SW 1271 (cell line): ENCODE measurements at places on chromosomes 2 and 18.
A peak's percentile ranks its signal among the peaks of the same experiment; 100 is the strongest.

GRCh38 chr18:45198526-45198925, 416.8 kb upstream of the SLC14A2 start:
- DNase-seq = no peak

- peak; percentile 51 for DNase-seq
These were observed 25.7 kb downstream of the SRBD1 start for GRCh38 chr2:45585267-45585861.

DNA sequence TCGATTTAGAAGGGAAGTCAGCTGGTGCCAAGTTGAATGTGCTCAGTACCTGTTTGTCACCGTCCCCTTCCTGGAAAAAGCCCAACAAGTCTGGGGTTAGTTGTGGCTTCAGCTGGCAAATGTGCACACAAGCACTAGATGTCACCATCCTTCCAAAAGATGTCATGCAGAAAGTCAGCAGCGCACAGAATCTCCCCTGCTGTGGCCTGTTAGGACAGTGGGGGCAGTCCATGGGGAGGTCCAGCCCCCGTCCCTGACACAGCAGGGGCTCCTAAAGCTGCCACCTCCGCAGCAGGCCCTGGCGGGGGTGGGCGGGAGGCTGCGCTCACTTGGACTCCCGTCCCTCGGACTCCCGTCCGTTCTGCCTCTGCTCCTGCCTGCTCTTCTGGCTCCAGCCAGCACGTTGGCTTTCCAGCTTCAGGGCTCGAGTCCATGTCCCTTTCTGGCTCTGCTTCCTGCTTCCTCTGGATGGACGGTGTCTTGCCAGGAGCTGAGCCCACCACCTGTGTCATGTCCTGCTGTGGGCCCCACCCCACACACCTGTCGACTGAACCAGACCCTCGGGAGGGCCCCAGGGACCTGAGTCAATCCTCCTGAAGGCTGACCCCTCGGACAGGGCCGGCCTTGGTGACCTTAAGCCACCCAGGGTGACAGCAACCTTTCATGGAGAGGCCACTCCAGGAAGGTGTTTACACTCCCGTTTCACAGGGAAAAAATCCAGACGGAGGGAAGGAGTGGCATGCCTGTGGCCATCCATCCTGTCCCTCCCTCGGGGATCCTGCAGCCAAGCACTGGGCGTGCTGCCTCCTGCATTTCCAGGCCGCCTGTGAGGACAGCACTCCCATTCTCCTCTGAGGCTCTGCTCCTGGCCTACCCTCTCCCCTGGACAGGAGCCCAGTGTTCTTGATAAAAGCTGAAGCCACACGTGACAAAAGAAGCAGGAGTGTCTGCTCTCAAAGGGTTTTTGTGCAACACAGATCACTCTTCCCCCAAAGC, 8.5 kb downstream of the RAB17 start:
- peak; percentile 53 for DNase-seq

GRCh38 chr2:182448371-182448770, 21.5 kb upstream of the PDE1A start:
- DNase-seq = no peak

GRCh38 chr2:46813020-46813415, 102.6 kb downstream of the MCFD2 start:
- no peak for DNase-seq

DNA sequence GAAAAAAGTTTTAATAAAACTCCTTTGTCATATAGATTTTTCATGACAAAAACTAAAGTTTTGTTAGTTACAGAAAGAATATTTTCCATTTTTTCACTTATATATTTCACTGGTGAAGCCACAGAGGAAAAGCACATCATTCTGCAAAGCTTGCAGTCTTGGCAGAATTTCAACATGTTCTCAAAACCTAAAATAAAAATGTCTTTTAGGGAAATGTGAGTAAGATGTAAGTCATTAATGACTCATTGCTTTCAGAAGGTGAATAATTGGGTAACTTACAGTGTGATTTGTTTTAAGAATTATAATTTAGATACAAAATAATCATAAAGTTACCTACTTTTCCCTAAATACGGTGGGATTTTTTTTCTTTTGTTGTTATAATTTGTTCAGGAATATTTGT, 43.4 kb upstream of the TNFRSF11A start:
- peak; percentile 41 for DNase-seq

- DNase-seq = no peak
These were observed 134.7 kb upstream of the MGAT5 start for GRCh38 chr2:134119117-134119712.

- DNase-seq = no peak
These were observed 79.2 kb downstream of the SETBP1 start for GRCh38 chr18:44759925-44760342.

GRCh38 chr2:232236200-232236599, 142.4 kb upstream of the ALPP start:
- DNase-seq = no peak

DNA sequence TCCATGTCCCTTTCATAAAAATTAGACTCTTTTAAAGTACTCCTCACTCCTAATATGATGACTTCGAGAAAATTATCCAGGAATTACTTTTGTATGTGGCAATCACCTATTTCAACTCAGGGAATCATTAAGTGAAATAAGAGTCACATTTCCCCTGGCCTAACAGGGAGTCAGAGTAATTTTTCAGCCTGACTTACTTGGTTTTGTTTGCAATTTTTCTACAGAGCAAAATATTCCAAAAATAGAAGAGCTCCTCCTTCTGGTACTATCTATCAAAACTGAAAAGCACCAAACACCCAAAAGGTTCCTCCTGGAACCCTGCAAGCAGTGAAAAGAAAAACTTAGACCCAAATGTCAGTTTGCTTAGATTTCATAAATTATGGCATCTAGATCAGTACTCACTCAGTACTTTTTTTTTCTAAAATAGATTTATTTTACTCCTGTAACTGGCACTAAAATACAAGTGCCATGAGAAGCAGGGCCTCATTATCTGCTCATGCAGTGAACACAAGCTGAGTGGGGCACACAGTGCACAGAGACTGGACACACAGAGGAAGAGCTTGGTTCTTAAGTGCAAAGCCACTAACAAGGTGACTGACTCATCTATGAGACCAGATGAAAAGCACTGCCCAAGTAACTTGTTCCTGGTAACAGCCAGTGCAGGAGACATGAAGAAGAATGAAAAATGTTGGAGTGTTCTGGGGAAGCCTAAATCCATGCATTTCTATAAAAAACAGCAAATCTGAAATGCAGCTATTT, 28.7 kb downstream of the ACAA2 start:
- no peak for DNase-seq

GRCh38 chr2:58131191-58132011, 84.8 kb downstream of the VRK2 start:
- DNase-seq = peak; percentile 11

GRCh38 chr2:134307334-134307733, 53.5 kb downstream of the MGAT5 start:
- no peak for DNase-seq

DNA sequence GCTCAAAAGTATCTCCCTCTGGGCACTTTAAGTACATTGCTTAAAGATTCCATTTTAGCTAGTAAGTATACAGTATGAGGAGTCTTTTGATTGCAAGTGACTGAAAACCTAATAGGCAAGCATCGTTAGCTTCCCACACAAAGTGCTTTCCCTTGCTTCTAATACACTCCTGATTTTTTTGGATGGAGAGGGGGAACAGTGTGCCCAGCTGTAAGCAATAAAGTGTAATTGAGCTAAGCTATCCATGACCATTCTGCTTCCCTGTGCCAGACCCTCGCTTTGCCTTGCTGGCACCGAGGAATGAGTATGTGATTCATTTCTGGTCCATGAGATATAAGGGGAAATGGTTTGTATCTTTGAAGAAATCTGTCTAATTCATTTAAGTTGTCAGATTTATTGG, 3.8 kb upstream of the ZNF24 start:
- DNase-seq = no peak

GRCh38 chr2:84676295-84676694, 160.0 kb downstream of the DNAH6 start:
- DNase-seq = no peak

GRCh38 chr2:181546086-181546485, 88.9 kb downstream of the ITGA4 start:
- DNase-seq = peak; percentile 3

- no peak for DNase-seq
These were observed 49.4 kb downstream of the NBAS start for GRCh38 chr2:15511686-15512085.

DNA sequence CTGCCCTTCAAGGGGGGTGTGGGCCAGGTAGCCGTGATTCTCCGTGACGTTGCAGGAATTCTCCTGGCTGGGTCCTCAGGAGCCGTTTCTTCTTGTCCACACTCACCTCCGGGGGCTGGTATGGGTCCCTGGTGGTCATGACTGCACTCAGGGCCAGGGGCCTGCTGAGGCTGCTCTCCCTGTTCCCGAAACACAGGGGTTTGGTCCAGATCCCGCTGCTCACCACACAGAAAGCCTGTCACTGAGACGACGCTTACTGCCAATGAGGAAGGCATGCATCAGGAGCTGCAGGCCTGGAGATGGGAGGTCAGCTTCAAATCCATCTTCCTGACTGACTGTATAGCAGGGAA, 160.7 kb downstream of the RTP5 start:
- DNase-seq = no peak

- no peak for DNase-seq
These were observed 76.3 kb downstream of the PKP4 start for GRCh38 chr2:158533009-158533408.

DNA sequence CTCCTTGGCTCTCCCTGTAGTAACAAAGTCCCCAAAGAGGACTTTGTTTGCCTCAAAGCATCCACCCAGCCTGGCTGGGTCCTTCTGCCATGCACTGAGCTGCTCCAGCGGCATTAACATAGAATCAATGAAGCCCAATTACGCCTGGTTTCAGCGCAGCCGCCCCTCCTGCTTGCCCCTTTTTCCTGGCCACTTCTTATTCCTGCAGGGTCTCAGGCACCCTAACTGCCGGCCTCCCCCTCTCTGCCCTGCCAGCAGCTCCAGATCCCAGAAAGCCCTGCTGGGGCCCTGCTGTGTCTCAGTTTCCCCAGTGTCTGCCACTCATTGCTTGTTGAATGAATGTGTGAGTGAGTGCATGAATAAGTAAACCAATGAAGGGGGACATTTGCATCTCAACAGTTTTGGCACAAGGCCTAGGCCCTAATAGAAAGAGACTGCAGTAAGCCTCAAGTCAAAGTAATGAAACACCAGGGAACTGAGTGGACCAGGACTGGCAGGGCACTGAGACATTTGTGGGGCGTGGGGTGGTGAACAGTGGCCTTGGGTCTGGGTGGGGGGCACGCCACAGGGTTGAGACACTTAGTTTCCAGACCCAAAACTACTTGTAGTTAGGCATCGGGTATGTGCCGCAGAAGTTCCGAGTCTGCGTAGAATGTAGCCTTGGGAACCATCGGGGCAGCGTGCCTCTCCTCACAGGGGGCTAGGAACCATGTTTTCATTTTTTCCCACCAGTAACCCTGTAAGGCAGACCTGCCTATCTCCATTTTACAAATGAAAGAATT, 60.6 kb downstream of the SMAD7 start:
- DNase-seq = no peak

DNA sequence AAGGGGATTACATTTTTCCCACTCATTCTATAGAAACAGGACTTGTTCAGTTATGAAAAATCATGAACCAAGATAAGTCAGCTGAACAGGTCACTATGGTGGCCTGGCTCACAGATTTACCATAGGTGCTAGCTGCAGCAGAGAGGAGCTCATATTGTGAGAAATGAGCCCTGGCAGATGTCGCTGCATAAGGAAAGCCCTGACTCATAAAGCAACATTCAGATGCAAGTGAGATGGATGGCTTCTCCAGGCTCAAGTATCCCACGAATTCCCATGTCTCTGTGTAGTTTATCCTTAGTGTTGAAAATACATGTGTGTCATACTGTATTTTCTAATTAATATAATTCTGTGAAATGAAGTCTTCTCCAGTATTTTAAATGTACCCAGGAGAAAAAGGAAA, 115.0 kb upstream of the LHCGR start:
- no peak for DNase-seq

DNA sequence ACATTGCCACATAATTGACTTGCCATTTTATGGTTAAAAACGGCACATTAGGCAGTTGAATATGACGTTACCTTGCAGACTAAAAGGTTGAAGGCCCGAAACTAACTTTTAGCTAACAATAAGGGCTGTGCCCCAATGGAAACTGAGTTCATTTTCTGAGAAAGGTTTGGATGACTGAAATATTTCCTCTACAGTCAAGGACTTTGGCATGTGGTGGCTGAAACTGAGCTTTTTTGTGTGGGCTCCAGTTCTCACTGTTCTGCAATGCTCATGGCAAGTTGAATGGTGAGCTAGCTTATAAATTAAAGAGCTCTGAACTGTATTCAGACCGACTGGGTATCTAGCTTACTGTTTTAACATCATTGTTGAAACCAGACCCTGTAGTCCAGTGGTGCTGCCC, 23.8 kb upstream of the TXNDC2 start:
- no peak for DNase-seq

DNA sequence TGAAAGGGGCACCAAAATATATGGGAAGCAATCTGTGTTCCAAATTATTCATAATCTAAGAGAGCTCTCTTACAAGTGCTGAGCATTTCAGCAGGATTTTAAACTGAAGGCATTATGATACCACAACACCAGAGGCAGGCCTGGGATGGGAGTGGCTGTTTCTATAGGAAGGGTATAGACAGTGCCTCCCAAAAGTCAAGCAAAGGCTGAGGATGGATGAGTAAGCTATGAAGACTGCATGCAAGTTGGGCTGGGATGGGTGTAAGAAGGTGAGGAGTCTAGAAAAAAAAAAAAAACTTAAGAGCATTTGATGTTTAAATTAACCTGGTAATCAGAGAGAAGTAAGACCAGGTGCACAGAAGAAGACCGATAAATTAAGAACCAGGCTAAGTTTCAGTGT, 132.5 kb downstream of the OSR1 start:
- DNase-seq = no peak

DNA sequence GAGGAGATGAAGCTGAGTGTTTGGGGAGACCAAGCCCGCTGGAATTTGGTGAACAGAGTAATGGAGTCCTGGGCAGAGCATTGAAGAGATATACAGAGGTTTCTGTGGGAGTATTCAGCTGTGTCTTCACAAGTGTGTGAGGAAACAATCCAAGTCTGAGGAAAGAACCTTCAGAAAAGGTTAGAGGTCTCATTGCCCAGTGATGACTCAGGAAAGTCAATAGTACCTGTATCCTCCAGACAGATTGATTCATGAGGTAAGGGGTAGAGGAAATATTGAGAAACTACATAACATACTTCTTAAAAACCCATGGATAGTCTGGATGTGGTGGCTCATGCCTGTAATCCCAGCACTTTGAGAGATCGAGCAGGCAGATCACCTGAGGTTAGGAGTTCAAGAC, 392.3 kb downstream of the GALNT13 start:
- no peak for DNase-seq
